ENCODE measurements at places on chromosomes 13 and 19. TPM values are rescaled to one million over a fixed set of nuclear protein-coding genes. Genes with fewer than 3 reads are reported as not detected.

Gene MATK
- 1.2 TPM for total RNA-seq

Gene NAPSA
- total RNA-seq, result 0.74 TPM

Gene FOSB
- 20.6 TPM for total RNA-seq

Gene RNASEH2B
- 72.9 TPM for total RNA-seq

Gene ZNF536
- 2.5 TPM for total RNA-seq

Gene NCAN
- total RNA-seq, result not detected

Gene CALR3
- total RNA-seq, result not detected

Gene SPHK2
- total RNA-seq, result 19.9 TPM

Gene S1PR4
- total RNA-seq, result not detected

Gene LSM4
- 54.3 TPM for total RNA-seq

Gene ZNF208
- 5.6 TPM for total RNA-seq

Gene KIR3DL2
- not detected for total RNA-seq

Gene SNRPD2
- total RNA-seq, result 180 TPM

Gene IGSF23
- total RNA-seq, result not detected

Gene SIGLECL1
- total RNA-seq, result not detected

Gene LILRA5
- total RNA-seq, result 2.9 TPM

Gene GJB6
- 121 TPM for total RNA-seq

Data from vagina (tissue), 2 donors.